Placental epithelial cell (primary cell): ENCODE measurements at places on chromosomes 13 and 19. TPM values are rescaled to one million over a fixed set of nuclear protein-coding genes. Genes with fewer than 3 reads are reported as not detected.

SYCN gene
- total RNA-seq, result not detected in 2 replicates

ZNF723 gene
- not detected in 2 replicates for total RNA-seq

CEACAM8 gene
- 1.2 TPM in 1 of 2 replicates, not detected in the other for total RNA-seq

LRRC8E gene
- 10.6 and 11.8 TPM in 2 replicates for total RNA-seq

OR4F17 gene
- total RNA-seq, result not detected in 2 replicates

CEBPA gene
- 2.7 and 12.6 TPM in 2 replicates for total RNA-seq

HCST gene
- total RNA-seq, result 3.1 and 3.5 TPM in 2 replicates

FAM124A gene
- under 0.01 TPM in 1 of 2 replicates, not detected in the other for total RNA-seq

EDNRB gene
- total RNA-seq, result 20.4 and 59.6 TPM in 2 replicates

PLIN3 gene
- total RNA-seq, result 161 and 270 TPM in 2 replicates

C19orf53 gene
- total RNA-seq, result 52.5 and 57.7 TPM in 2 replicates

PLK5 gene
- not detected in 2 replicates for total RNA-seq

IGFL1 gene
- not detected in 2 replicates for total RNA-seq

URAD gene
- total RNA-seq, result not detected in 2 replicates

ZNF415 gene
- 16.7 and 22.0 TPM in 2 replicates for total RNA-seq

UPF3A gene
- 23.6 and 29.1 TPM in 2 replicates for total RNA-seq

BEST2 gene
- not detected in 2 replicates for total RNA-seq

SIGLEC8 gene
- not detected in 2 replicates for total RNA-seq

RB1 gene
- total RNA-seq, result 9.0 and 16.8 TPM in 2 replicates

NALCN gene
- total RNA-seq, result 4.3 and 18.4 TPM in 2 replicates

CTXN1 gene
- total RNA-seq, result 0.39 and 0.43 TPM in 2 replicates

ONECUT3 gene
- total RNA-seq, result not detected in 2 replicates

MAB21L1 gene
- total RNA-seq, result not detected in 2 replicates

NLRP11 gene
- total RNA-seq, result not detected in 2 replicates

ARGLU1 gene
- total RNA-seq, result 34.9 and 60.9 TPM in 2 replicates

GIPC3 gene
- under 0.01 TPM in 1 of 2 replicates, not detected in the other for total RNA-seq

ZNF823 gene
- total RNA-seq, result 18.7 and 29.4 TPM in 2 replicates

ZNF547 gene
- 3.9 and 4.6 TPM in 2 replicates for total RNA-seq

ADGRE1 gene
- total RNA-seq, result not detected in 2 replicates

ZNF14 gene
- 3.7 and 6.3 TPM in 2 replicates for total RNA-seq

TUBA3C gene
- not detected in 2 replicates for total RNA-seq

USHBP1 gene
- under 0.01 TPM in 1 of 2 replicates, not detected in the other for total RNA-seq

RNF225 gene
- total RNA-seq, result 2.8 and 5.5 TPM in 2 replicates

SH3GL1 gene
- total RNA-seq, result 37.3 and 78.5 TPM in 2 replicates

DDA1 gene
- 10.2 and 39.6 TPM in 2 replicates for total RNA-seq

TNFSF13B gene
- total RNA-seq, result 0.43 and 5.5 TPM in 2 replicates

LACC1 gene
- 11.7 and 13.0 TPM in 2 replicates for total RNA-seq

ERICH4 gene
- not detected in 2 replicates for total RNA-seq

PINLYP gene
- 2.4 and 11.0 TPM in 2 replicates for total RNA-seq

LCP1 gene
- 1.6 and 4.3 TPM in 2 replicates for total RNA-seq

F2RL3 gene
- total RNA-seq, result not detected in 2 replicates

KIRREL2 gene
- total RNA-seq, result 0.39 TPM in 1 of 2 replicates, not detected in the other

KLK15 gene
- not detected in 2 replicates for total RNA-seq

SIAH3 gene
- total RNA-seq, result not detected in 2 replicates

TMEM272 gene
- 0.39 TPM in 1 of 2 replicates, not detected in the other for total RNA-seq

ZNF677 gene
- total RNA-seq, result 24.8 and 33.0 TPM in 2 replicates

DCAF15 gene
- 13.1 and 16.9 TPM in 2 replicates for total RNA-seq

PGLYRP2 gene
- not detected in 2 replicates for total RNA-seq

ZNF561 gene
- total RNA-seq, result 29.8 and 47.5 TPM in 2 replicates

SLC6A16 gene
- total RNA-seq, result under 0.01 TPM in 1 of 2 replicates, not detected in the other

SIGLEC11 gene
- 0.22 TPM in 1 of 2 replicates, not detected in the other for total RNA-seq

CYP2F1 gene
- not detected in 2 replicates for total RNA-seq

GAMT gene
- total RNA-seq, result 13.3 and 15.5 TPM in 2 replicates
